ENCODE measurements at places on chromosomes 12 and 14. TPM values are rescaled to one million over a fixed set of nuclear protein-coding genes. Genes with fewer than 3 reads are reported as not detected.

The MGP gene
- 1,589 TPM for total RNA-seq

DNA sequence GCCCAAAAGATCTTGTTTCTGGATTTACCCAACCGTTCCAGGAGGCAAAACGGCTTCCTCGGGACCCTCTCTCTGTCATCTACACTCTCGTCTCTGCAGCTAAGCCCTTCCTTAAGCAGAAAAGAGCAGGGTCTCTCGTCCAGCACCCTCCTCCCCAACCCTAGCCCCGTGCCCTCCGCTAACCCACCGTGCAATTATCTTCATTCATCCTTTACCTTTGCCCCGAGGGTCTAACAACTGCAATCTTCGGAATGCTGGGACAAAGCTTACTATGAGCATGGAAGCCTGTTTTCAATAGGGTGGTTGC is 276 bp upstream of the BMAL2 start:
- no peaks in the 10 kb centered on the region for H3K36me3 ChIP-seq
- peaks cover 5% of the 10 kb centered on the region for H3K4me1 ChIP-seq
- no peak for DNase-seq
- H3K27me3 ChIP-seq: no peaks in the 10 kb centered on the region
- peak overlapping the region; percentile 36 for H3K4me3 ChIP-seq
- no peak overlapping the region for H3K27ac ChIP-seq

DNA sequence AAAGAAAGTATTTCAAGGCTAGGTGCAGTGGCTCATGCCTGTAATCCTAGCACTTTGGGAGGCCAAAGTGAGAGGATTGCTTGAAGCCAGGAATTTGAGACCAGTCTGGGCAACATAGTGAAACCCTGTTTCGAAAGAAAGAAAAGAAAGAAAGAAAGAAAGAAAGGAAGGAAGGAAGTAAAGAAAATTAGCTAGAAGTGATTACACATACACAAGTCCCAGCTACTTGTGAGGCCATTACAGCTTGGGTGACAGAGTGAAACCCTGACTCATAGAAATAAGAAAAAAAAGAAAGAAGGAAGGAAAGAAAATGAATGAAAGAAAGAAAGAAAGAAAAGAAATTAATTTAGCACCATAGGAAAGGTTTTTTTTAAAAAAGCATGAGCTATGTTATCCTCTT is 33.3 kb upstream of the PPP1CC start:
- no peaks in the 10 kb centered on the region for H3K4me1 ChIP-seq
- DNase-seq: no peak
- no peak overlapping the region for H3K27ac ChIP-seq
- no peaks in the 10 kb centered on the region for H3K36me3 ChIP-seq

- no peak overlapping the region for H3K27ac ChIP-seq
- no peak overlapping the region for H3K4me3 ChIP-seq
- DNase-seq: no peak
- H3K27me3 ChIP-seq: no peaks in the 10 kb centered on the region
- no peaks in the 10 kb centered on the region for H3K36me3 ChIP-seq
- no peaks in the 10 kb centered on the region for H3K4me1 ChIP-seq
These were observed 15.5 kb upstream of the CYP46A1 start for GRCh38 chr14:99668307-99669295.

DNA sequence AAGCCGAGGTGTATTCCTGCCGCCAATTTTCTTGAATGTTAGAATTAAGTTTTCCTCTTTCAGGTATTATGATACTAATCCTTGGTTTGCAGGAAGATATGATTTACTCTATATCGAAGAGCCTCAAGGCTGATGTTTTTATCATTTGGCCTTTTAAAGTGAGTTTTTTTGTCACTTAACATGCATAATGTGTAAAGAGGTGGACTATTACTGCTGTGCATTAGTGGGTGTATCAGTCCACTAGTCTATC is 11.1 kb upstream of the TMPO start:
- H3K4me3 ChIP-seq: peak overlapping the region; percentile 77
- no peaks in the 10 kb centered on the region for H3K27me3 ChIP-seq
- no peak for DNase-seq
- H3K4me1 ChIP-seq: no peaks in the 10 kb centered on the region
- H3K27ac ChIP-seq: peak overlapping the region; percentile 97

GRCh38 chr12:108793756-108794441 is 62.6 kb upstream of the CORO1C start:
- H3K36me3 ChIP-seq: no peaks in the 10 kb centered on the region
- peak overlapping the region; percentile 72 for H3K27ac ChIP-seq
- H3K27me3 ChIP-seq: no peaks in the 10 kb centered on the region
- DNase-seq: no peak
- H3K4me3 ChIP-seq: no peak overlapping the region
- no peaks in the 10 kb centered on the region for H3K4me1 ChIP-seq

GRCh38 chr12:76878099-76878898 is 520 bp downstream of the CSRP2 start:
- H3K27me3 ChIP-seq: no peaks in the 10 kb centered on the region
- H3K4me3 ChIP-seq: peak overlapping the region; percentile 61
- no peaks in the 10 kb centered on the region for H3K4me1 ChIP-seq
- peak overlapping the region; percentile 94 for H3K27ac ChIP-seq
- peak; percentile 27 for DNase-seq
- H3K36me3 ChIP-seq: no peaks in the 10 kb centered on the region

DNA sequence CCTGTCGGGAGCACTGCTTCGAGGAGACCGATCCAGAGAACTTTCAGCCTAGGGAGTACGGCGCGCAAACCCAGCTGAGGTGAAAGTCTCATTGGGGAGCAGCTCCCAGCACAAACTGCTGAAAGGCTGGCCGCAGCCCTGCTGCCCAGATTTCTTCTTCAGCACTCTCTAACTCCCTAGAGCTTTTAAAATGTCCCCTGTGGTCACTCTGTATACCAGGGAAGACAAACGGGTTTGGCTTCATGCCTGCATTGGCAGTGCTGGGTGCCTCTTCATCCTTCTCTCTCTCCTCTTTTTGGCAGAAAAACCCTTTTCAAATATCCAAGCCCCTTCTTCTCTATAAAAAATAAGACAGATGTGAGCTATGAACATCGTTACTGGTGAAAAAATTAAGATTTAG is 34.9 kb downstream of the BBS10 start:
- no peak overlapping the region for H3K4me3 ChIP-seq
- H3K27me3 ChIP-seq: no peaks in the 10 kb centered on the region
- no peaks in the 10 kb centered on the region for H3K4me1 ChIP-seq
- no peak overlapping the region for H3K27ac ChIP-seq
- no peak for DNase-seq
- no peaks in the 10 kb centered on the region for H3K36me3 ChIP-seq

The UNC79 gene
- not detected for total RNA-seq

The ZFHX2 gene
- total RNA-seq: not detected

DNA sequence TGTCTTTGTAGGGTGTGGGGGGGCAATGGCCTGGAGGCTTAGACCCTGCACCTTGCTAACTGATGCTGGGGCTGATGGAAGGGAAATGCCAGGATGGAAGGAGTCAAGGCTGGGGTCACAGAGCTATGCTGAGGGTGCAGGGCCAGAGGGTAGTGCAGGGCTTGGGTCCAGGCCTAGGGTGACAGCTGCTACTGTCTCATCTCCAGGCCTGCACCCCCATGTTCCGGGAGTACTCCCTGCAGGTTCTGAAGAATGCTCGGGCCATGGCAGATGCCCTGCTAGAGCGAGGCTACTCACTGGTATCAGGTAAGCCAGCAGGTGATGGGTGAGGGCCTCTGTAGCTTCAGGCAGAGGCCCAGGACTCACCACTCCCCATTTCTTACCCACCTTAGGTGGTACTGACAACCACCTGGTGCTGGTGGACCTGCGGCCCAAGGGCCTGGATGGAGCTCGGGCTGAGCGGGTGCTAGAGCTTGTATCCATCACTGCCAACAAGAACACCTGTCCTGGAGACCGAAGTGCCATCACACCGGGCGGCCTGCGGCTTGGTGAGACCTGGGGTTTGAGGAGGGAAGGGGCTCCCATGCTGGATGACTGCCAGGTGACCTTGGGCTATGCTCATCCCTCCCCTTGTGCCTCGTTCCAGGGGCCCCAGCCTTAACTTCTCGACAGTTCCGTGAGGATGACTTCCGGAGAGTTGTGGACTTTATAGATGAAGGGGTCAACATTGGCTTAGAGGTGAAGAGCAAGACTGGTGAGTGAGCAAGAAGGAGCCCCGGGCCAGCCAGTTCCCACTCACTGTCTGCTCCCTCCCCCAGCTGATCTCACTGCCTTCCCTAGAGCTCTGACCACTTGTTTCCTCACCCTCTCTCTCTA is 4.1 kb downstream of the SHMT2 start:
- H3K27me3 ChIP-seq: no peaks in the 10 kb centered on the region
- DNase-seq: no peak
- H3K4me3 ChIP-seq: no peak overlapping the region

DNA sequence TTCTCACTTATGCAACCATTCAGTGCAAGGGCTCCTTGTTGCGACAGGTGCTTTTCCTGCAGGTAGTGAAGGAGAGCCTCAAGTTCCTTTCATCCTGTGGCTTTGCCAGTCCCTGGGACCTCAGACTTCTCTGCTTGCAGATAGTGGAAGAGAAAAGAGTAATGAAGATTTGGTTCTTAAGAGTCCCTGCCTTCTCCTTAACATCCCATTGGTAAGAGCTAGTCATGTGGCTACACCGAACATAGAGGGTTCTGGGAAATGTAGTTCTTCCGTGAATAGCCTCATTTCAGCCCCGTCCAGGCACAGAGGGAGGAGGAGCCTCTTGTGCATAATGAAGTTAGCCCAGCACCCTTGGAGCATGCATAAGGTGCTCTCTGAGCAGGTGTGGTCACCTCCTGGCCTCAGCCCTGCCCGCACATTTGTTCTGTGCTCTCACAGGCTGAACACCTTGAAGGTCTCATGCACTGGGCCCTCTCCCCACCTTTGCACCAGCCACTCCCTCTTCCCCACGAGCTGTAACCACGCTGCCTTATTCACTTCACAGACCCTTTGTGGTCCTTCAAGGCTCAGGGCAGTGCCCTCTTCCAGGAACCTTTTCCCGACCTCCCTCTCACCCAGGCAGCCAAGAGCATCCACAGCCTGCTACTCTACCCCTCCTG is 134.0 kb downstream of the BCL11B start:
- no peaks in the 10 kb centered on the region for H3K4me1 ChIP-seq
- no peaks in the 10 kb centered on the region for H3K27me3 ChIP-seq
- H3K4me3 ChIP-seq: no peak overlapping the region

DNA sequence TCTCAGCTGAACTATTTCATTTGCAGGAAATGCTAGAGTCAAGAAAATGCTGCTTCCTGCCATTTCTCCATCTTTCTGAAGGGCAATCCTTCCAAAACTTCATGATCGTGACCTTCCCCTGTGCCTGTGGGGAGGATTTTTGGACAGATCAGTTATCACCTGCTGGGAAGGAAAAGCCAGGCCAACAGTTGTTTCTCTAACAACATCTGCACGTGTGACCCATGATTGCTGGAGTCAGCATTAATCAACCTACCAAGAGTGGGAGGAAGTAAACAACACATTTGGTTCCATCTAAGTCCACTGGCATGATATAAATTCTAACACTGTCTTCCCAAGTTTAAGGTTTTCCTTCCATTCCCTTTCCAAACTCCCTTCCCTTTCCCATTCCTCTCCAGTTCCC is 172.7 kb downstream of the APAF1 start:
- H3K27ac ChIP-seq: no peak overlapping the region
- H3K4me1 ChIP-seq: no peaks in the 10 kb centered on the region
- no peaks in the 10 kb centered on the region for H3K27me3 ChIP-seq
- DNase-seq: no peak
- H3K4me3 ChIP-seq: no peak overlapping the region
- H3K36me3 ChIP-seq: no peaks in the 10 kb centered on the region

GRCh38 chr12:39931231-39931630 is 174.7 kb downstream of the SLC2A13 start:
- H3K36me3 ChIP-seq: no peaks in the 10 kb centered on the region
- H3K4me3 ChIP-seq: no peak overlapping the region
- DNase-seq: no peak
- H3K27me3 ChIP-seq: no peaks in the 10 kb centered on the region
- H3K4me1 ChIP-seq: no peaks in the 10 kb centered on the region

The MED6 gene
- total RNA-seq: 27.6 TPM

The KRT7 gene
- total RNA-seq: not detected

GRCh38 chr12:27814851-27815591 is 35.0 kb upstream of the MANSC4 start:
- H3K27me3 ChIP-seq: no peaks in the 10 kb centered on the region
- no peak for DNase-seq
- H3K27ac ChIP-seq: no peak overlapping the region

The FOXG1 gene
- not detected for total RNA-seq

The LARP4 gene
- total RNA-seq: 72.5 TPM

- no peaks in the 10 kb centered on the region for H3K27me3 ChIP-seq
- peak within 1 kb of the TSS; percentile 86 for H3K27ac ChIP-seq
- H3K4me3 ChIP-seq: no peak within 1 kb of the TSS
- peaks cover 40% of the 10 kb centered on the region for H3K4me1 ChIP-seq
These were observed at the start of gene LRP1-AS for GRCh38 chr12:57146961-57147944. LRP1-AS (minus strand) TSS chr12:57147619.

- no peaks in the 10 kb centered on the region for H3K36me3 ChIP-seq
- H3K4me3 ChIP-seq: no peak overlapping the region
- no peaks in the 10 kb centered on the region for H3K4me1 ChIP-seq
- H3K27ac ChIP-seq: no peak overlapping the region
These were observed 471.7 kb downstream of the LRFN5 start for GRCh38 chr14:42078345-42078744.

DNA sequence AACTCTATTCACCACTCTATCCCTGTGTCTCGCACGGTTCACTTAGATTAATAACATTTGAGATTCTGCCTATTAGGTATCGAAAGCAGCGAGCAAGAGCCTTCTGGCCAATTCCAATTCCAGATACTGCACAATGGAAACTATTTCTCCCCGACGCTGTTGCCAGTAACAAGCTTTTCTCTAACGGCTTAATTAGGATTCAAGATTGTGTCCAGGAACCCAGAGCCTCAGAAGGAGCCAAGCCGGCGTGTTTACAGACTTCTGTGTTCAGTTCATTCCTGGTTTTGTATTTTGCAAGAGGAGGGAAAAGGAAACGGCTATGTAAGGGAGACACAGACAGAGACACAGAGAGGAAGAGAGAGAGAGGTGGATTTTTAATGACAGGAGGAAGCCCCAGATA is 185.6 kb downstream of the DICER1 start:
- H3K27me3 ChIP-seq: no peaks in the 10 kb centered on the region
- H3K27ac ChIP-seq: peak overlapping the region; percentile 29
- no peaks in the 10 kb centered on the region for H3K36me3 ChIP-seq
- peak; percentile 56 for DNase-seq
- no peaks in the 10 kb centered on the region for H3K4me1 ChIP-seq

- DNase-seq: no peak
- no peaks in the 10 kb centered on the region for H3K36me3 ChIP-seq
- peak overlapping the region; percentile 98 for H3K27ac ChIP-seq
- H3K27me3 ChIP-seq: no peaks in the 10 kb centered on the region
- H3K4me3 ChIP-seq: peak overlapping the region; percentile 69
These were observed 1.0 kb downstream of the SMARCC2 start for GRCh38 chr12:56188131-56188777.

The ATP2A2 gene
- 61.5 TPM for total RNA-seq

GRCh38 chr12:119809023-119809422 is 68.1 kb downstream of the CIT start:
- no peak for DNase-seq
- H3K27ac ChIP-seq: no peak overlapping the region
- H3K4me1 ChIP-seq: no peaks in the 10 kb centered on the region
- H3K4me3 ChIP-seq: no peak overlapping the region
- no peaks in the 10 kb centered on the region for H3K36me3 ChIP-seq
- no peaks in the 10 kb centered on the region for H3K27me3 ChIP-seq

- H3K4me1 ChIP-seq: no peaks in the 10 kb centered on the region
- no peaks in the 10 kb centered on the region for H3K27me3 ChIP-seq
- H3K4me3 ChIP-seq: no peak overlapping the region
- H3K36me3 ChIP-seq: no peaks in the 10 kb centered on the region
- no peak overlapping the region for H3K27ac ChIP-seq
- no peak for DNase-seq
These were observed 560.3 kb downstream of the GALC start for GRCh38 chr14:87432698-87433097.

GRCh38 chr12:121522971-121523370 is 57.9 kb downstream of the KDM2B start:
- no peak overlapping the region for H3K27ac ChIP-seq
- H3K4me1 ChIP-seq: no peaks in the 10 kb centered on the region
- H3K36me3 ChIP-seq: no peaks in the 10 kb centered on the region
- H3K4me3 ChIP-seq: no peak overlapping the region
- no peaks in the 10 kb centered on the region for H3K27me3 ChIP-seq
